AG10803 (cell line): ENCODE measurements at places on chromosomes 16 and 17.

DNA sequence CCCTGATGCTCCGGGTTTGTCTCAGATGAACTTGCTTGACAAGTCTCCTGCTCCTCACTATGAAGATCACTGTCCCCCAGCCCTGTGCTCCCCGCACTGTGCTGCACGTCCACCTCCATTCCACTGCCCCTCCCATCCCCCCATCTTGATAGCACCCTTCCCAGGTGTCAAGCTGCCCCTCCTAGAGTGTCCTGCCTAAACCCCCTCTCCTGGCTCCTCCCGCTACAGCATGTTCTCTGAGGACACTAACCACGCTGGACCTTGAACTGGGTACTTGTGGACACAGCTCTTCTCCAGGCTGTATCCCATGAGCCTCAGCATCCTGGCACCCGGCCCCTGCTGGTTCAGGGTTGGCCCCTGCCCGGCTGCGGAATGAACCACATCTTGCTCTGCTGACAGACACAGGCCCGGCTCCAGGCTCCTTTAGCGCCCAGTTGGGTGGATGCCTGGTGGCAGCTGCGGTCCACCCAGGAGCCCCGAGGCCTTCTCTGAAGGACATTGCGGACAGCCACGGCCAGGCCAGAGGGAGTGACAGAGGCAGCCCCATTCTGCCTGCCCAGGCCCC is 18.5 kb downstream of the DEXI start:
- DNase-seq = peak; percentile 47

- no peak for DNase-seq
Observed at GRCh38 chr16:11572301-11572995, 14.3 kb downstream of the LITAF start.

DNA sequence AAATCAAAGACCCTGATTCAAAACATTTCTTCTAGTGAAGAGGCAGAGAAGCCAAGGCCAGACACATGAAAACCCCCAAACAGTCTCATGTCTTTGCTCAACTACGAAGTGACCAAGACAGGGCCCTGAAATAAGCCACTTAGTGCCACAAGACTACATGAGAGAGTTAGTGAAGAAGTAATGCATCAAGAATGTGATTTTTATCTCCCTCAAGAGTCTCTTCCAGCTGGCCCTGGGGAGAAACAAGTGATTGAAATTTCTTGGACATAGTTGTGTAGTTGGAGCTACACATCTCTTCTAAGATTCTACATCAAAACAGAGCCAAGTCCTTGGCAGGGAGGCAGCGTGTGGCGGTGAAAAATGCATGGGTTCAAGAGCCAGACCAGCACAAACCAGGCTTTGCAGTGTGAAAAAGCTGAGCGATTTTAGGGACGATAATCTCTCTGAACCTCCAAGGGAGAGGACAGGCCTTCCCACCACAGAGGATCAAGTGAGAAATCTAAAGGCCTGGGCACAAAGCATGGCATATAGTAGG is 30.6 kb downstream of the LYRM1 start:
- peak; percentile 54 for DNase-seq

- no peak for DNase-seq
Observed at GRCh38 chr16:11613381-11614303, 26.9 kb upstream of the LITAF start.

- no peak for DNase-seq
Observed at GRCh38 chr17:63434951-63435571, 11.0 kb downstream of the CYB561 start.

DNA sequence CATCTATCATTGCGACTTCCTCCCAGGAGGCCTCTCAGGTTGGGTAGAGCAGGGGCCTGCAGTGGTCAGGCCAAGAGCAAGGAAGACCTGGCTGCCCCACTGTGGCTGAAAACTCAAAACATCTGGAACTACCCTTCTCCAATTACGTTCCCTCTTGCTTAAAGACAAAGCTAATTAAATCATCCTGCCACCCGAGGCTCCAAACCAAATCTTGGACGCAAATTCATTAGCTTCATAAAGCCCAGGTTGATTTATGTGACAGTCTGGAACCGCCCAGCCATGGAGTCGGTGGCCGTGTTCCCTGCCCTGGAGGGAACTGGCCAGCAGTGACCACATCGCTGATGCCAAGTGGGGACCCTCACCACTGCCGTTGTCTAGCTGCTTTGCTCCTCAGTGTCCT is 21.4 kb downstream of the GRIN2C start:
- DNase-seq = peak; percentile 28

DNA sequence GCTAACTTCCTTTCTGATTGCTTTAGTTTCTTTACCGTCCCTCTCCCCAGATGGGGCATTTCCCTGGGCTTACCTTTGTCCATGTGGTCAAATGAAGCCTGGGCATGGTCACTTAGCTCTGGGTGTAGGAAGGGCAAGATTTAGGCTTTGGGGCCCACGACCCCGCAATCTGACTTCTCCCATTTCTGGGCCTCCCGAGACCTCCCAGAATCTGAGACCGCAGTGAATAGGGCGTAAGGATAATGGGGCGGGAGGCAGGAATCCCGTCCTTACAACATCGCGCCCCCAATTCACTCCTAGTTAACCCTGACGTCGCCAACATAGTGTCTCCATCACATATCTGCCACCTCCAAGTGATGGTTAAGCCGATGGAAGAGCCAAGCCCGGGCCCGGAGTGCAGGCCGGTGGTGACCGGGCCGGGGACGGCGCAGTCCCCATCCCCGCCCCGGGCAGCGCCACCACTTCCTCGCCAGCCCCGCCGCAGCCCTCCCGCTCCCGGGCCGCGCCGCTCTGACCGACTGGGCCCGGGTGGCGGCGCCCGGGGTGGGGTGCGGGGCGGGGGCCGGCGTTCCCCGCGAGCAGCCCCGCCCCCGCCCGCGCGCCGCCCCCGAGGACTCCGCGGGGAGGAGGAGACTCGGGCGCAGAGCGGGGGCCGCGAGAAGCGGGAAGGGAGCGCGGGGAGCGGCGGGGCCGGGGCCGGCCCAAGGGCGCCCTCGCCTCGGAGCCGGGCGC is at the start of gene RHBDL3:
TSS of gene RHBDL3 (plus strand) at position 641 of the 732 bp plus-strand sequence. CDS start 358 bp downstream, outside the sequence.
- DNase-seq = no peak

DNA sequence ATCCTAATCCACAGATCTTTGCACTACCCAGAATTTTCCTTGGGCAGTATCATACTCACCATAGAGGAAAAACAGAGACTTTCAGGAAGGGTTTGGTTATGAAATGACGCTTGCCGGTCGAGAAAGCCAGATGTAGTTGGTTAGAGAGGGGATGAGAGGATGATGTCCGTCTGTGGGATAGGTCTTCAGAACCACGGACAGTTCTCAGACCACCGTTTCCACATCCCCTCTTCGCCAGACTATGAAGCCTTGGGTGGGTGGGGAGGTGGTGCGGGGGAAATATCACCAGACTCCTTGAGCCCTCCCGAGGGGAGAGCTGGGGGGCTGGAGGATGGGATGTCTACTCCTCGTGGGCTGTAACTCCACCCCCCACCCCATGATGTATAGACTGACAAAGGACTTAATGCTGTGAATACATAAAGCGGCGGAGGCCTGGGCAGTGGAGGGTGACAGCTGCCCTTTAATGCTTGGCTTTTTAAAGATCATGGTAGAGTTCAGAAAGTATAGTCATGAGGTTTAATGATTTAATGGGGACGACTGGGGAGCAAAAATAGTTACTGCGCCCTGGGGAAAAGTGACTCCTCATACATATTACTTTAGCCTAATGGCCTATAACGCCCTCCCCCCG is 96.6 kb downstream of the MRM1 start:
- no peak for DNase-seq

- peak; percentile 73 for DNase-seq
Observed at GRCh38 chr17:38469875-38470274, 41.6 kb downstream of the ARHGAP23 start.

GRCh38 chr17:75087558-75088453 is at the start of gene SLC16A5:
Gene SLC16A5 (plus strand): TSS chr17:75087954. CDS start chr17:75093637, 5,683 bp downstream.
- DNase-seq = peak; percentile 87

- DNase-seq = peak; percentile 8
Observed at GRCh38 chr17:38660097-38661025, 14.4 kb downstream of the EPOP start.

- DNase-seq = no peak
Observed at GRCh38 chr17:10687499-10687898, 9.8 kb downstream of the SCO1 start.

- DNase-seq = peak; percentile 16
Observed at GRCh38 chr17:82019690-82020571, 2.7 kb downstream of the CENPX start.

DNA sequence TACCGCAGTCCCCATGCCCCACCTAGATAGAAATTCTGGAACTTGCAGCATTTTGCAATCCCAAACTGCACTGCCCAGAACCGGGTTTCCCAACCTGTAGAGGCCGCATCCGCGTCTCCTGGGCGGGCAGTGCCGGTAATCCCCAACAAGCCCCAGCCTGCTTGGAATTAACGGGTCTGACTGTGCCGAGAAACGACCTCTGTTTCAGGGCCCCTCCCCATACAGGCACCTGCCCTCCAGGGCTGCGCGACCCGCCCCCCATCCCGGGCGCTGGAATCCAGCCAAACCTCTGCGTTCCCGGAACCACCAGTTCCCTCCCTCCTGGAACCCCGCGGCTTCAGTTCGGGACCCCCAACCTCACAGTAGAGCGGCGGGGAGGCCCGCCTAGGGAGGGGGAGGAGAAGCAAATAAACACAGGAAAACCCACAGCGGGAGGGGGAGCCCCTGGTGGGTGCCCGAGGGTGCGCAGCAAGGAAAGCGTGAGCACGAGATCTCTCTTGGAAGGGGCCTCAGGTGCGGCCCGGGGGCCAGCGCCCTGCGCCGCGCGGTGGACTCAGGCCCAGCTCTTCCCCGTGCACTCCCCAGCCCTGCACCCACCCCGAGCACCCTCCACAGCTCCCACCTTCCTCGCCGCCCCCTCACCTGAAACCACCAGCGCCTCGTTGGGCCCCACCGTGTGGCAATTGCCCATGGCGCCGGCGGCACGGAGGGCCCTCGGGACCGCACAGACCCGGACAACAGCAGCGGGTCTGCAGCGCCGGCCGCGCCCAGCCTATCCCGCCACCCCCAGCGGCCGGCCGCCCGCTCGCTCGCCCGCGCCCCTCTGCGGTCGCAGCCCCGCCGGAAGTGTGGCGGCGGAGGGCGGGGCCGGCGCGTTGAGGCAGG is at the start of gene FLOT2:
TSS of gene FLOT2 (minus strand) at position 850 of the 885 bp plus-strand sequence. CDS start at position 691, 159 bp downstream.
- DNase-seq = peak; percentile 48

DNA sequence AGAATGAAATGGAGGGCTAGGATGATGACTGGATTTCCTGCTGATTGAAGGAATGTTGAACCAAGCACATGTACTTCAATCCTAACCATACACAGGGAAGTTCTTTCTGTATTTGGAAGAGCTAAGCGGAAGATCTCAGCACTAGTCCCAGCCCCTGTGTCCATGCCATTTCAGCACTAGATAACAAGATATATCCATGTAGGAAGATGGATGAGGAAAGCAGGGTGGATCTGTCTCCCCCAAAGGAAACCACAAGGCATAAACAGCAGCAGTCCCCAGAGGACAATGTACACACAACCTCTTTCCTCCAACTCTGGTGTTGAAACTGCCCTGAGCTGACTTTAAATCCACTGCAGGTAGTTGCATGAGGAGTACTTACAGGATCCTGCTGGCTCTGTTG is 75.1 kb downstream of the GRIN2A start:
- no peak for DNase-seq
